ENCODE measurements at places on chromosomes 1 and 21.

DNA sequence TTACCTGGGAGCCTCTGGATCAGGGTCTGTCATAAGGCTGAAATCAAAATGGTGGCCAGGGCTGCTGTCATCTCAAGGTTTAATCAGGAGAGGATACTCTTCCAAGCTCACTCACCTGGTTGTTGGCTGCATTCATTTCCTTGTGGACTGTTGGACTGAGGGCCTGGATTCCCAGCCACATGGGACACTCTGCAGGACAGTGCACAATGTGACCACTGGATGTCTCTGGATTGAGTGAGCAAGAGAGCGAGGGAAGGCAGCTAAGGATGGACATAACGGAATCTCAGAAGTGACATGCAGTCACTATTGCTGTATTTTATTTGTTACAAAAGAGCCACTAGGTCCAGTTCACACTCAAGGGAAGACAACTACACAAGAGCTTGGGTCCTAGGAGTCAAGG, 229.1 kb downstream of the S1PR1 start:
- no peak for DNase-seq

- DNase-seq, result no peak
Observed at GRCh38 chr1:10508511-10508951, 33.8 kb downstream of the PEX14 start.

DNA sequence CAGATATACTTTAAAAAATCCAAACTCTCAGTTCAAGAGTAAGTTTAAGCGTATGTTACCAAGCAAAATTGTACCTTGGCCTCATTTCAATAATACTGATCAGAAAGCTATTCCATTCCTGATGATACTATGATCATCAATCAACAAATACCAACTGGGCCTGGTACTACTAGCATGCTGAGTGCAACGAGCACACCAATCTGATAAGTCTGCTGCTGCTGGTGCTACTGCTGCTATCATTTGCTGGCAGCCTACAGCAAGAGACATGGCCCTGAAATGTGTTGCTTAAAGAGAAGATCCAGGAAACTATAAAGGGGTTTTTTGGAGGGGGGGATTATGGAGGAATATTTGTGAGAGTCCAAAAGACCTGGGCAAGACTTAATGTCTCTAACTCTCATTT, 39.7 kb downstream of the NME7 start:
- no peak for DNase-seq

- no peak for DNase-seq
Observed at GRCh38 chr1:246114369-246114768, 392.7 kb downstream of the SMYD3 start.

- no peak for DNase-seq
Observed at GRCh38 chr1:12100071-12100470, 37.0 kb downstream of the TNFRSF8 start.

- no peak for DNase-seq
Observed at GRCh38 chr1:222909586-222909985, 94.7 kb downstream of the DISP1 start.

DNA sequence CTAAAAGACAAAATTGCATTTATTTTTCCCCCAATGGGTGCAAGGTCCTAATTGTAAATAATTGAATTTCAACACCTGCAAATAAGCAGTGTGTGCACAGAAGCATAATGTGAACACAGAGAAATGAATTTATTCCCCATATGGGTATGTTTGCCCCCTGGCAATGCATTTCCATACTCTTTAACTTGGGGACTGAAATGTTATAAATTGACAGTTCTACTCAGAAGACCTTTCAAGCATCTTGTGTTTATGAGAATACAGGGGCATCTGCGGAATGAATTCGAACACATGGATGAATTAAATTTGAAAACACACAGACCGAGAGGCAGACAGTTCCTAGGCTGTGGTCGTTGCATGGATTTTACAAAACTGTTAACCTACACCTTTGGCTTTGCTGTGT, 3.5 kb downstream of the PBX1 start:
- DNase-seq, result no peak

DNA sequence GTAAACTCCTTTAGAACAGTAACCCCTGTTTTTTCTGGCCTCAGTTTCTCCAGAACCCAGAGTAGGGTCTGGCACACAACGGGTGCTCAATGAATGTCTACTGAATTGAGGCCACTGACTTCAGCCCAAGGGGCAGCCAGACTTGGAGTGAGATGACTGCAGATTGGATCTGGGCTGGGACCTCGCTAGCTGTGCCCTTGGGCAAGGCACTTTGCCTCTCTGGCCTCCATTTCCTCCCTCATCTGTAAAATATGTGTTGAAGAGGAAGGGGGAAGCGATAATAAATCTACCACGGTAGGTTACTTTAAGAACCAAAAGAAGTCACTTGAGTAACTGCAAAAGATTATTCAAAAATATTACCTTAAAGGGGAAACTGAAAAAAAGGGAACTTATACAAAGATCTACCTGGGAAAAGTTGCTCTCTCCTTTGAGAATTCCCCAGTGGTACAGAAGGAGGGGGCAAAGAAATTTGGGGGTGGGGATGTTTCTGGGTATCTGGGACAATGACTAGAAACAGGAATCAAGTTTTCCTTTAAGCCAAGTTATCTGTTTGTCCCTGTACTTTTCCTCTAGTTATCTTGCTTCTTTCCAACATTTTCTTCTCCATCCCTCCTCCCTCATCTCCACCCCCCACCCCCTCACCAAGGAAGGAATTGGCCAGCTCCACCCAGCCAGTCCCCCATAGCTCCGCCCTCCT, 394 bp upstream of the GRHL3 start:
- DNase-seq, result no peak

- DNase-seq, result no peak
Observed at GRCh38 chr1:178438432-178438831, 58.3 kb downstream of the CLEC20A start.

DNA sequence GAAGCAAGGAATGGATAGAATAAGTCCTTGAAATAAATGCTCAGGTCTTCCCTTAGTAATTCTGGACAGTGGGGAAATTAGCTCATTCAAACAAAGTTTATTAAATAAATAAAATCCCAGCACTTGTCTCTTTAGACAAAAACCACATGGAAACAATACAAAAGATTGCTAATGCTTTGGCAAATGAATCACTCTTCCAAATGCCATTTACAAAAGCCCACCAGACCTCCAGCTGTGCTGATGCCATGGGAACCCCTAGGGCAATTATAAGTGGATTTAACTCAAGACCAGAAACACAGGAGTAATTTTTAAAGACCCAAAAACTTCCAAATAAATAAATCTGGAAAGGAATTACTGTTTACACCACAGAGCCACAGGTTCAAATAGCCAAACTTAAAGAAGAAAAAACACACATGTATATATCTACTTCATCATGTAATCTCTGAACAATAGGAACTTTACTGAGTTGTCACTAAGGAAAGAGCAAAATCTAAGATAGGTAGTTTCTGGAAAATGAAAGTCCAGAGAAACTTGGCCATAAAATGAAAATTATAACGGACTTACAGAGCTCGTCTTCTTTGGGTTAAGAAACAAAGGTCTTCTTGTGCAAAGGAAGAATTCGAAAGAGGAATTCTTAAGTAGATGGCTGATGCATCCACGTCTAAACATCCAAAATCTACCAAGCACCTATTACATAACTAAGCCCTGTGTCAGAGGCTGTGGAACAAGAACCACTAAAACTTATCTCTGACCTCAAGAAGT, 399.4 kb downstream of the SMYD3 start:
- no peak for DNase-seq

GRCh38 chr1:72283307-72284083, 1.2 kb upstream of the NEGR1 start:
- peak; percentile 89 for DNase-seq

DNA sequence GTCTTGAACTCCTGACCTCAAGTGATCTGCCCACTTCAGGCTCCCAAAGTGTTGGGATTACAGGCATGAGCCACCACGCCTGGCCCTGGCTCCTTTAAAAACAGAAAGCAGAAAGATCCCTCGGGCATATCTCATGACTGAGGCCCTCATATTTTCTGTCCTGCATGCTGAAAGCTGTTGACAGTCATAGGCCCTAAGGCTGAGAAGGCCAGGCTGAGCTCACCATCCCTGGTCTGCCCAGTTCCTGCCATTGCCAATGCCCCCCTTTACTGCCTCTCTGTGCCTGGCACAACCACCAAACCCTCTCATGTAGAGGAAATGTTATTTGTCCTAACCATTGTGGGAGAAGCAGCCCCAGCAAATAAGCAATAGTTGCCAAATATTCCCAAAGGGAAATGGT, 12.7 kb downstream of the CD34 start:
- DNase-seq, result no peak

DNA sequence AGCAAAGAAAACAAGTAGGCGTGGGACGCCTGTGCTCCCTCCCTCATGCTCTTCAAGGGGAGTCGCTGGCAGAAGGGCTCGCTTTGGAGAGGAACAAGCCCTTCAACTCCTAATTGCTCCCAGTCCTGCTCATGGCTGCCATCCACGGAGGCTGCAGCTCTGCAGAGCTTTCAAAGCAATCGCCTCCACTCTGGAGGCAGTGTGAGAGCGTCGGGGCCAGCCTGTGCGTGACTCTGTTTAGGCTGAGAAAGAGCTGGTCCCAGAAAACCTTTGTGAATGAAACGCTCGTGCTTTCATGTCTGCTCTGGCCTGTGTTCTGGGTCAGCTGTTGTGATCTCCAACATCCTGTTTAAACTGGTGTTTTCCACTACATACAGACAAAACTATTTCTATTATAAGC, 23.9 kb upstream of the RUNX1 start:
- peak; percentile 81 for DNase-seq

- DNase-seq, result no peak
Observed at GRCh38 chr1:158283965-158284364, 5.8 kb upstream of the CD1C start.

DNA sequence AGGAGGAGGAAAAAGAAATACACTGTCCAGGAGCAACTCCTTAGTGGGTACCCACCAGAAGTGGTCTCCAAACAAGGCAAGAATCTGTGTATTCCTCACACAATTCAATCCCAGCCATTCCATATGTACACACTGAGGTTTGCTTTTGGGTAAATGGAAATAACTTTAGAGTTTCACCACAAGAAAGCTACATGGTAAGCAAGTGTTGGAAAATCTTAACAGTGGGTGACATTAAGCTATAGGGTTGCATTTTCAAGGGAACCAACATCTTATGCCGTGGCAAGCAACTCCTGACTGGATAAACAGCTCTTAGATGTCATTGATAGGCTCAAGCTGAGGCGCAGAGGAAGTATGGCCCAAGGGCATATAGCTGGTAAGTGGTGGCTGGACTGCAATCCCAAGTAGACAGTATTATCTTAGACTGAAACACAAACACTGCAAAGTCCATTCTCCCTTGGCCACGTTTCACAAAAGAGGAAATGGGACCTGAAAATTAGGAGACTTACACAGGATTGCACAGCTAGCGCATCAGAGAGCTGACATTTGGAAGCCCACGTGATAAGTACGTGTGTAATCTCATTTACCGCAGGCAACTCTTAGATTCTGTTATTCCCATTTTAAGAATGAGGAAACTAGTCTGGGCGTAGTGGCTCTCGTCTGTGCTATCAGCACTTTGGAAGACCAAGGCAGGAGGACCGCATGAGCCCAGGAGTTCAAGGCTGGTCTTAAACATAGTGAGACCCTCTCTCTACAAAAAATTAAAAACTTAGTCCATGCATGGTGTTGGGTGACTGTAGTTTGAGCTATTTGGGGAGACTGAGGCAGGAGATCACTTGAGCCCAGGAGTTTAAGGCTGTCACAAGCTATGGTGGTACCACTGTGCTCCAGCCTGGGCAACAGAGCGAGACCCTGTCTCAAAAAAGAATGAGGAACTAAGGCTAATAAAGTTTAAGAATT, 4.0 kb upstream of the BRWD1 start:
- DNase-seq, result no peak

GRCh38 chr1:226790545-226791181, 51.6 kb upstream of the ITPKB start:
- no peak for DNase-seq

DNA sequence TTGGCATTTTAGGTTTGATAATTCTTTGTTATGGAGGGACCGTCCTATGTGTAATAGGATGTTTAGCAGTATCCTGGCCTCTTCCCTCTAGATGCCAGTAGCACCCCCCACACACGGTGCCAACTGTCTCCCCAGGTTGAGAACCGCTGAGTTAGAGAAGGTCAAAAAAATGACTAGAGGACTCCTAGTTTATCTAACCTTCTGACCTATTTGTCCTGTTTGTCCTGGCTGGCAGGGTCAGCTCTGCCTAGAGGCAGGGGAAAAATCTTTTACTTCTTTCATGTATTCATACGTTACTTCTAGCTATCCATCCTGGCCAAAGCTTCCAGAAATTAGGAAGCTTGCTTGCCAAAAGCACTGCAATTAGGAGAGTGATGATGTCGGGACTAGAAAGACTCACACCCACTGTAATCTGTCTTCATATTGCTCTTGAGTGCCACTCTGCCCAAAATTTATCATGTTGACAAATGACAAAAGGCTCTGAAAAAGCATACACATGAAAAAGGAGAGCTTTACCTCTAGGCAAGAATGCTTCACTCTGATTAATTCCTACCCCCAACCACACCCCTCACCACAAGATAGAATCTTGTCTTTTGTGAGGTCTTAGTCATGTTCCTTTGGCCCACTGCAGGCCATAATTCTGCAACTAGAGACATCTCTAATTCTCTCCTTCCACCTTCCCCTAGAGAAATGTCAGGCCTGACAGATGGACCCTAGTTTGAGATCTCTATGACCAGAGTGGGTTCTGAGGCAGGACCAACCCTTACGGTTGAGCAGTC, 14.4 kb upstream of the AKR1A1 start:
- no peak for DNase-seq

DNA sequence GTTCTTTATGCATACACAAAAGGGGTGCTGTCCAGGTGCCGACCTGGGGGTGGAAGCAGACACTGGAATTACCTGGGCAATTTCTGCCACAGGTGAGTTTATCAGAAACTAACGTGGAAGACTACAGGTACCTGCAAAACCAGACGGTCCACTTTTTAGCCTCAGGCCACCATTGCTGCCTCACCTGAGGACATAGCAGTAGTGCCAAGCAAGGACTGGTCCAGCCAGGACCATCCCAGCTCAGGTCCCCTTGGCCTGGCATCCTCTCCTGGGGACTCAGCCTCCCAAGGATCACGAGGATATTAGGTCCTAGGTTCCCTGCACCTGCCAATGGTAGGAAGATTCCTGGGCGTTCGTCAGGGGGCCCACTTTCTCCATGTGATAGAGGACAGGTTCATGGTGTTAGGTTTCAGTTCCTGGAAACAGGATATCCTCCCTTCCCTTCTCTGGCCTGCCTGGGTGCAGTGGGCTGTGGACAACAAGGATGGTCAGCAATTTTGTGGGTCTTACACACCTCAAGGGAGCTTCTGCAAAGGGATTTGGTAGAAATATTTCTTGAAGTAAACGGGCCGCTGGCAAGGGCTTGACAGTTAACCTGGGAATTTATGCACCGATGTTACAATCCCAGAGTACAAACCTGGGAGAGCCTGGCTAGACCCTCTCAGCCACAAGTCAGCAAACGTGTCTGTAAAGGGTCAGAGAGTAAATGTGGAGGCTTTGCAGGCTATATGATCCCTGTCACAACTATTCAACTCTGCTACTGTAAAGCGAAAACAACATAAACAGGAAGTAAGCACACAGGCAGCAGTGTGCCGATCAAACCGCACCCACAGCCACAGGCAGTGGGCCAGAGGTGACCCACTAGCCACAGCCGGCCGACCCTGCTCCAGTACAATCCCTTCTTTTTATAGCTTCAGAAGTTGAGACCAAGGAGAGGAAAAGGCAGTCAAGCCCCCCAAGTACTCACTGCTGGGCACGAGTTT, 71.4 kb upstream of the RAB4A start:
- DNase-seq, result peak; percentile 53

GRCh38 chr1:232667778-232668165, 37.8 kb upstream of the SIPA1L2 start:
- DNase-seq, result no peak

Data from left hindlimb (tissue), 1 donor.